NCI-H2081 treated with DMSO at 0.1 percent for 48 hours (cell line): ENCODE measurements at places on chromosomes 12 and 14.

DNA sequence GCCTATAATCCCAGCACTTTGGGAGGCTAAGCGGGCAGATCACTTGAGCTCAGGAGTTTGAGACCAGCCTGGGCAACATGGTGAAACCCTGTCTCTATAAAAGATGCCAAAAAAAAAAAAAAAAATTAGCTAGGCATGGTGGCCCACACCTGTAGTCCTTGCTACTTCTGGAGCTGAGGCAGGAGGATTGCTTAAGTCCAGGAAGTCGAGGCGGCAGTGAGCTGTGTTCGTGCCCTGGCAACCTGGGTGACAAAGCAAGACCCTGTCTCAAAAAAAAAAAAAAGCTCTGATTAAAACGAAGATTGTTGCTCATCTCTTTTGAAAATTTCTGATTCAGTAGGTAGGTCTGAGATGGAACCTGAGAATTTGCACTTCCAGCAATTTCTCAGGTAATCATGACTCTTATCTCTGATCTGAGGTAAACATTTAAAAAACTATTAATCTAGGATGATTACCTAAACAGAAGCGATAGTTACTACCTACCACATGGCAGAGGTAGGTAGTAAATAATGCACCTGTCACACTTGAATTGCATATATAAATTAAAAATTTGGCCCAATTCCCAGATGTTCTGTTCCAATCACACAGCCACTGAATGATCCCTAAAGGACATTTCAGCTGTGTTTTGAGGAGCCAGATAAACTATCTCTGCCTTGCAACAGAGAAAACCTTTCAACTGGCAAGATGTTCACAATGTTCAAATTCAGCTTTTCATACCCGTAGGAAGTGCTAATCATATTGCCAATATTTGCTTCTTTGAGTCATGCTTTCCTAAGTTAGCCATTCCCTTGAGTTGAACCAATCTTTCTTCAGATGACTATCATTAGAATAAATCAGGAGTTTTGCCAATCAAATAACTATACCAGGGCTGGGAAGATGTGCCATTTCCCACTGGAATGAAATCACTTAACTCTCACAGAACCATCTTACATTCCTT is 4.2 kb upstream of the TEP1 start:
- DNase-seq = peak; percentile 23

DNA sequence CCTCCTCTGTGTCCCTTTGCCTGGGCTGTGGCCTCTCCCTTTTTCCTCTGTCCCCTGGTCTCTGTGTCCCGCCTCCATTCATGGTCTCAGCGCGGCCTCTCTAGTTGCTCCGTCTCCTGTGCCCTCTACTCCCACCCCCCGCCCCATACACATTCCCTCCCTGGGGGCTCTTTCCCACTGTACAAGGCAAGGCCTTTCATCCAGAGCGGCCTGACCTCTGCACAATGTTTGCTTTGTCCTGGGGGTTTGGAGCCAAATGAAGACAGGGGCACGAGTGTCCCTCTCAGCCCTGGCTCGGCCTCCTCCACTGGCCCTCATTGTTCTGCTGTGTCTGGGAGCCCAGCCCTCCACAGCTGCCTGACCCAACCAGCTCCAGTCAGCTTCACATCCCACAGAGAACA is 678.6 kb downstream of the BCL11B start:
- no peak for DNase-seq

- no peak for DNase-seq
These were observed 73.8 kb downstream of the RASSF8 start for GRCh38 chr12:26032290-26032689.

DNA sequence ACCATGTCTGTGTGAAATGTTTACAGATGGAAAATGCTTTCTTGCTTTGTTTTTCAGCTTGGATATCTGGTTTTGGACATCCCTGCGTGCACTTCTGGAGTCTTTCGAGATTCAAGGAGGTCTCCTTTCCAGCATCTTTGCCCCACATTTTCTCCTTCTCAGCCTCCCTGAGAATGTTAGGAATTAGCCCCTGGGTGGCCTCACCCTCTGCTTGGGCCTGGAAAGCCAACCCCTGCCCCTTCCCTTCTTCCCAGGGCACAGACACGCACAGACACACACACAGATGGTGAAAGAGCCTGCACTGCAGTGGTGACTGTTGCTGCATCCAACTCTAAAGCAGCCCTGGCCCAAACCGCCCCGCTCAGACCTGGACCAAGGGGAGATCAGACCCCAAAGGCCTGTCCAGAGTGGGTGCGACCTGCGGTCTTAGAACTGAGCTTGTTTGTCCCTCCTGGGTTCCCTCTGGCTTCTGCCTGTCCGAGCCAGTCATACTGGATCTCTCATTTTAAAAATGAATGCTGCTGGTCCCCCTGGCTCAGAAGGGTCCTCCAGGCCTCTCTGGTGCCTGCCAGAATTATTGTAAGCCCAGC is 8.7 kb upstream of the NCOR2 start:
- no peak for DNase-seq

GRCh38 chr12:112097641-112098040 is 10.9 kb downstream of the NAA25 start:
- DNase-seq = no peak
